NCI-H510A (cell line): ENCODE measurements at places on chromosomes 4 and X.

DNA sequence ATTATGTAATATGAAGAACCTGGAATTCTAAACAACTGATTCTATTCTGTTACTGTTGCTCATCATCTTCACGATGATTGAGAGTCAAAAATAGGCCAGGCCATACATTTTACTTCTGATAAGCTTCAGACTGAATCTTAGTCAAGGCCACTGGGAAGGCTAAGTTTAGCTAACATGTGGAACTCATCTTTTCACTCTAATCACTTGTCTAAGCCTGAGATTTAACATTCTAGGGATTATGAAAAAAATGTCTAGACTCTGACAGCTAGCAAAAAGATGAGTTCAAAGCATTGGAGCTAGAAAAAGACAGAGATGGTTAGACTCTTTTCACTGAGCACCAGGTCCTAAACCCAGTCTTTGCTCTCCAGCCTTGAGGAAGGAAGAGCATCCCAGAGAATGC lies 656.2 kb upstream of the IGFBP7 start:
- DNase-seq, result no peak

- no peak for DNase-seq
Measured at GRCh38 chr4:73730867-73731266, 9.5 kb upstream of the CXCL8 start.

DNA sequence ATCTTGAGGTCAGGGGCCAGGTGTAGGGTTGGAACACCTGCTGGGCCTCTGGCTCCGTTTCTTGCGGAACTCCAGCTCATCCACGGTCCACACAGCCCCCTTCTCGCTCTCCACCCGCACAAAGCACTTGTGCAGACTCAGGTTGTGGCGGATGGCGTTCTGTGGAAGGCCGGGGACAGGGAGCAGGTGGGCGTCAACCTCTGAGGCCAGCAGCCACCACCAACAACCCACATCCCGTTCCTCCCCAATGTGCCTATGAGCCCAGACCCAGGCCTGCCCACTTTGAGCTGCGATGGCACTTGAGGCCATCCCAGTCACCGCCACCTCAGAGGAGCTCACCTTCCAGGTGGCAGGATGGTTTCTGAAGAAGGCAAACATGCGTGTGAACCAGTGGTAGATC lies 13.2 kb downstream of the FOXP3 start:
- DNase-seq, result no peak

DNA sequence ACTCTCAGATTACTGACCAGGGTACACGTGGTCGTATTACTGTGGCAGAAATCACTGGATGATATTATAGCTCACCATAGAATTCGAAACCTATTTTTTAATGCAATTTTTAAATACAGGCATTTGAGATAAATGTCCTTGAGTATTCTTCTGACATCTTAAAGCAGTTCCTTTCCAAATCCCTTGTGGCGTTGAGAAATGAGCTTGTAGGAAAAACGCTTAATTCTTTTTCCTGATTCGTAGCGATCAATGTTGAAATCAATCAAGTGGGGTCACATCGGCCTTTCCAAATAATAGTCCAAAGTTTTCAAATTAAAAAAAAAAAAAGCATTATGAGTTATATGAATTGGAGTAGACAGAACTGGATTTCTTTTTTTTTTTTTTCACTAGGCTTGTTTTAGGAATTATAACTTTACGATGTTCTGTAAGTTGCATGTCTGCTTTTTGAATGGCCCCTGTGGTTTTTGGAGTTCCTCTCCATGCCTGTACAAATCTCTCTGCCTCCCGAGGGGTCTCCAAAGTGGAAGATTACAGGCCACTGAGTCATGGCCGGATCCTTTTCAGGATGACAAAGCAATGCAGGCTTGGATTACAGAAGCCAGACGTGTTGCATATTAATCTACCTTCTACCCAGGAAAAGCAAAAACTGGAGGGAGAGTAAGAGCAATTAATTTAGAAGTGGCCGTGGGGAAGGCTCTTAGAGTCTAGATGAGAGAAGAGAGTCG lies 226.1 kb downstream of the SHOX start:
- no peak for DNase-seq

DNA sequence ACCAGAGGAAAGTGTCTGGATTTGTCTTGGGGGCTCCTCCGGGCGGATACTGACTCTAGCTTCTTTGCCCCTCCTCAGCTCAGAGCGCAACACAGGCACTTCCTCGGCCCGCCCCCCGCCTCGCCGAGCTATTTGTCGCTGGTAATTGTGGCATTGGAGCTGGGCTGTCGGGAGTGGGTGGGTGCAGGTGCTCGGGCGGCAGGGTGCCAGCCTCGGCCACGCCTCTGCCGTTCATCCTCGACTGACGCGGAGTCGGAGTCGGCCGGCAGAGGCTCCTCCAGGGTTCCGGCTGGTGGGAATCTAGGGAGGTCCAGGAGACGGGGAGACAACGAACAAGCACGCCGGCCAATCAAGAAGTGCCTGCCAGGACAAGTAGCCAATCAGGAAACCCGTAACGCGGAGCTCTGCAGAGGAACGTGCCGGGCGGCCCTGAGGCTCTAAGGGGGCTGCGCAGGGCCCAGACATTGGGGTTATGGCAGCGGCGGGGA lies 3.9 kb upstream of the SYN1 start:
- DNase-seq, result peak; percentile 84

- no peak for DNase-seq
Measured at GRCh38 chr4:6126971-6127745, 73.2 kb downstream of the JAKMIP1 start.

DNA sequence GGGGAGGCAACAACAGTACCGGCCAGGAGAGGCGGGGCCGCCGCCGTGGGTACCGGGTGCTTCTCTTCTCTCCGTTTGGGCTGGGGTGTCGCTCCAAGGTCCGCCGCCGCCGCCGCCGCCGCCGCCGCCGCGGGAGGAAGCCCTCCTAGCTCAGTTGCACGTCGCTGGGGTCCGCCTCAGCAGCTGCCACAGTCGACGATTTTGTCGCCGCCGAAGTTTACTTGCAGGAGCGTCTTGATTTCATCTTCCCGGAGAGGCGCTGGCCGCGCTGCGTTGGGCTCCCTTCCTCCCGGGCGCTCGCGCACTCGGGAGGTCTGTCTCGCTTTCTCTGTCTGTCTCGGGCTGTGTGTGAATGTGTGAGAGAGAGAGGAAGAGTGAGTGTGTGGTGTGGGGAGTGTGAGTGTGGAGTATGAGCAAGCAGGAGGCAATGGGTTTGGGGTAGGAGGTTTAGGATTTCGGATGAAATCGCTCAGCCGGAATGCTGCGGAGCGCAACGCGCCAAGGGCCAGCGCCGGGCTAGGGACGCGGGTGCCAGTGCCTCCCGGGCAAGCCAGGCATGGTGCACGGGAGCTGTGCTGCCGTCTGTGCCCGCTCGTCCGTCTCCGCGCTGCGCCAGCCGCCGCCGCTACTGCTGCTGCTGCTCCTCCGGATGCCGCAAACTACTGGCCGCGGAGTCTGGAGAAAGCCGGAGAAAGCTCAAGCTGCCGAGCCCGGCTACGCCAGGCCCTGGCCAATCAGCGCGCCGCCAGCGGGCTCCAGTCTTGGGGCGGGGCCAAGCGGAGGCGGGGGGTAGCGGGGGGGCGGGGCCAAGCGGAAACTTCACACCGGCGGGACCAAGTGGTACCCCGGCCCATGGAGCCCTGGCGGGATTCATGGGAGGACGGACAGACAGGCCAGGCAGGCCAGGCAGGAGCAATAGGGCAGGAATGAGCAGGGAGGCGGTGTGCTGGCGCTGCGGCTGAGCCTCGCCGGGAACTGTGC lies at the start of gene PCDH19:
Gene PCDH19 (minus strand): TSS at position 664 of the 981 bp plus-strand sequence. CDS start 1,676 bp downstream, outside the sequence.
- DNase-seq, result peak; percentile 29

DNA sequence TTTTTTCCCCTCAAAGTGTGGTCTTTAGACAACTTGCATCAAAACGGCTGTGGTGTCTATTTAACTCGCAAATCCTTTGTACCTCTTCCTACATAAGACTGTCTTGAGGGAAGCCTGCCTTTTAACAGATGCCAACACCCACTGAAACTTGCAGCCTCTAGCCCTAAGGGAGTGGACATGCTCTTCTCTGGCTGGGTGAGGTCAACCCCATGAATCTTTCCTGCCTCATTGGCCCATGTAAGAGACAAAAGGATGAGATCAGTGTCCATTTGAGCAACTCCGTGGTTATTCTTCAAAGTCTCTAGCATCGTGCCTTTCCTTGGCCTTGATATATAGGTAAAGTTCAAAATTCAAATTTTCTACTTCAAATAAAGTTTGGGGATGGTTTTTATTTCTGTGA lies 134.7 kb downstream of the SHROOM3 start:
- DNase-seq, result no peak

GRCh38 chr4:158671915-158672806 lies at the start of gene ETFDH:
ETFDH (plus strand) TSS chr4:158672296; CDS start chr4:158672457, 161 bp downstream.
- DNase-seq, result peak; percentile 92

DNA sequence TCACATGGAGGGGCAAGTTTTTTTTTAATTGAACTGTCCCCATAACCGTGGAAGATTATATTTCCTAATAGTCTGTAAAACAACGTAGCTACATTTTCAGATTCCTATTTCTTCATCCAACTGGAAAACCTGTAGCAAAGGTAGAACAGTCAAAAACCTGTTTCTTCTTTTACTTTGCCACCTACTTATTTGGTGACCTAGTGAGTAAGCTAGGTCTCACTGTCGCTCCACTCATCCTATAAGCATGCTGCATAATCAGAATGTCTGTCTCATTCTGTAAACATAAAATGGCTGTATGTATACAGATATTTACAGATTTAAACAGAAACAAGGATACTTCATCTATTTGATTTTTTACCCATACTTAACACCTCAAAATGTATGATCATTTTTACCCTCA lies 20.4 kb downstream of the MAML3 start:
- no peak for DNase-seq

DNA sequence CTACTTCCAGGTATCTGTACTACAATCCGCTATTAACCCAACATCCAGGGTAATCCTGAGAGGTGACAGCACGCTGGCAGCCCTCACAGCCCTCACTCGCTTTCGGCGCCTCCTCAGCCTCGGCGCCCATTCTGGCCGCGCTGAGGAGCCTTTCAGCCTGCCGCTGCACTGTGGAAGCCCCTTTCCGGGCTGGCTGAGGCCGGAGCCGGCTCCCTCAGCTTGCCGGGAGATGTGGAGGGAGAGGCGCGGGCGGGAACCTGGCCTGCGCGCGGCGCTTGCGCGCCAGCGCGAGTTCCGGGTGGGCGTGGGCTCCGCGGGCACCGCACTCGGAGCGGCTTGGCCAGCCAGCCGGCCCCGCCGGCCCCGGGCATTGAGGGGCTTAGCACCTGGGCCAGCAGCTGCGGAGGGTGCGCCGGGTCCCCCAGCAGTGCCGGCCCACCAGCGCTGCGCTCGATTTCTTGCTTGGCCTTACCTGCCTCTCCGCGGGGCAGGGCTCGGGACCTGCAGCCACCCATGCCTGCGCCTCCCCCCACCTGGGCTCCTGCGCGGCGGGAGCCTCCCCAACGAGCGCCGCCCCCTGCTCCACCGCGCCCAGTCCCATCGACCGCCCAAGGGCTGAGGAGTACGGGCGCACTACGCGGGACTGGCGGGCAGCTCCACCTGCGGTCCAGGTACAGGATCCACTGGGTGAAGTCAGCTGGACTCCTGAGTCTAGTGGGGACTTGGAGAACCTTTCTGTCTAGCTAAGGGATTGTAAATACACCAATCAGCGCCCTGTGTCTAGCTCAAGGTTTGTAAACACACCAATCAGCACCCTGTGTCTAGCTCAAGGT lies 87.3 kb downstream of the PRSS12 start:
- DNase-seq, result no peak

DNA sequence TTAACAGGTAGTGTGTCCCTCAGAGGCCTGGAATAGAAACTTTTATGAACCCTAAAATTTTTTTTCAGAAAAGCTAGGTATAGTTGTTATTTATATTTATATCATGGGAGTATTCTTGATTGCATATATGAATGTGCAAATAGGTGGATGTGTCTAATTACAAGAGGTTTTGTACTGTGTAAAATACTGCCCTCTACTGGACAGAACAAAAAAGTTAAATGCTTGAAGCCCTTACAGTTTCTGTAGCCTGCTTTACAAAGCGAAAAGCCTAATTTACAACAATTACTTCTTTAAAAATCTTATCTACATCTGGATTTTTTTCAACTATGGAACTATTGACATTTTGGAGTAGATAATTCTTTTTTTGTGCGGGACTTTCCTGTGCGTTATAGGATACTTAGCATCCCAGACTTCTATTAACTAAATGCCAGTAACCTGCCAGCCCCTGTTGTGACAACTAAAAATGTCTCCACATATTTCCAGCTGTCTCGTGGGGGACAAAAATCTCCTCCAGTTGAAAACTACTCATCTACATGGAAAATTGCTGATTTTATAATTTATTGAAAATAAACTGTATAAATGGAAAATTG lies 35.1 kb downstream of the ENPEP start:
- peak; percentile 3 for DNase-seq

DNA sequence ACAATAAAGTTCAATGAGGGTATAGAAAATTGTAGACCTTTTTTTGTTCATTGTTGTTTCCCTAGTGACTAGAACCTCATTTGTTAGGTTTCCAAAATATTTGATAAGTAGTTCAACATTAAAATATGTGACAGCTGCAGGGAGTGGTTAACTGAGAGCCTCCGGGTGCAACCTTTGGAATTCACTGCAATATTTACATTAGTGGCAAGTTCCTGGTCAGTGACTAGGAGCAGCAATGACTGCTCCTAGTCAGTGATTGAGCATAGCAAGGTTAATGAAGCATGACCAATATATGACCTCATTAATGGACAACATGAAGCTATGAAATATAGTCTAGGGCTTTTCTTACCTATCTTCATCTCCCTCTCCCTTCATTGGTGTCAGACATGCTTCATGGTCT lies 65.8 kb upstream of the FAM47A start:
- DNase-seq, result no peak

DNA sequence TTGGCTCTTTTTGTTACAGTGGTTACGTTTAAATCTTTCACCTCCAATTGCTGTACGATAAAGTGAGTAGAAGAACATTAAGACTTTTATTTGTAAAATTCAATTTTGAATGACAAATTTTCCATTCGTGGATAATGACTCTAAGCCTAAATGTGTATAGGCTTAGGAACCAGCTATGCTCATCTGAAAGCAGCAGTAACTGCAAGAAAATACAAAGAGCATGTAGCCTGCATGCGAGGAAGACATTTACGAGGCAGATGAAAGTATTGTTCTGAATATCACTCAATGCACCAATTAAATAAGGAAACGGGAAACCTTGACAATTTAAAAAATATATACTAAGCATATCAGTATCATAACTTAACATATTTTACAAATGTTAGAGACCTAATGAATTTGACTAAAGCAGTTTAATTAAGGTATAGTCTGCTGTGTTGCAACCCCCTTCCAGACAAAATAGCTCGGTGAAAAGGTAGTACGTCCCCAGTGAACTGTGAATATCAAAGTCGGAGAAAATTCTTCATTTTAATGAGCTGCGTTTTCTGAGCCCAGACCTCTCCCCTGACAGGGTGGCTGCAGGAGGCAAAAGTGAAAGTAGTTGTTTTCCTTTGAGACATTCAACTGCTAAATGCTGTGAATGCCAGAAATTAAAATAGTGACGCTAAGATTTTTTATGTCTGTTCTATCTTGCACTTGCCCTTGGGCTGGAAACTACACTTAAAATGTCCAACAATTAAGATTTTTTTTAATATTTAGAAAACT lies 1236.5 kb upstream of the TENM3 start:
- DNase-seq, result no peak

- DNase-seq, result no peak
Measured at GRCh38 chr4:107519053-107519452, 201.0 kb downstream of the PAPSS1 start.

- DNase-seq, result no peak
Measured at GRCh38 chr4:126086041-126086440, 771.3 kb downstream of the FAT4 start.
